Caudate nucleus (tissue), 63 donors: ENCODE measurements at places on chromosomes 7 and 10.

DNA sequence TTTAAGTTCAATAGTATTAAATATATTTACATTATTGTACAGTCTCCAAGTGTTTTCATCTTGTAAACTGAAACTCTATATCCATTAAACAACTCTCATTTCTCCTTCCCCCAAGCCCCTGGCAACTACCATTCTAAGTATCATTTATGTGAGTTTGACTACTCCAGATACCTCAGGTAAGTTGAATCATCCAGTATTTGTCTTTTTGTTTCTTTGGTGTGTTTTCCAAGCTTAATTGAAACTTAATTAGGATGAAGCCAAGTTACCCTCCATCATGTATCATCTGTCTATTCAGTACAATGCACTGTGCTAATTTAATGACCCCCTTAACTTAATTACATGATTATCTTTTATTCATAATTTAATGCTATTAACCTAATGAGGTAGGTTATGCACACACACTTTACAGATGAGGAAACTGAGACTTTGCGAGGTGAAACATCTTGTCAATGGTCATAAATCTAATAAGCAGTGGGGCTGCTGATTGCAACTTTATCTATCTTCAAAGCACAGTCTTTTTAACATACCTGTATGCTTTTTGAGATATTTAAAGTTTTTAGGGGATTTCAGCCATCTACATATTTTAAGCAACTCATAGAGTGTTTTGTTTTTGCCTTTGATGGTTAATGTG lies 663 bp downstream of the MACC1 start:
- DNase-seq: no peak

DNA sequence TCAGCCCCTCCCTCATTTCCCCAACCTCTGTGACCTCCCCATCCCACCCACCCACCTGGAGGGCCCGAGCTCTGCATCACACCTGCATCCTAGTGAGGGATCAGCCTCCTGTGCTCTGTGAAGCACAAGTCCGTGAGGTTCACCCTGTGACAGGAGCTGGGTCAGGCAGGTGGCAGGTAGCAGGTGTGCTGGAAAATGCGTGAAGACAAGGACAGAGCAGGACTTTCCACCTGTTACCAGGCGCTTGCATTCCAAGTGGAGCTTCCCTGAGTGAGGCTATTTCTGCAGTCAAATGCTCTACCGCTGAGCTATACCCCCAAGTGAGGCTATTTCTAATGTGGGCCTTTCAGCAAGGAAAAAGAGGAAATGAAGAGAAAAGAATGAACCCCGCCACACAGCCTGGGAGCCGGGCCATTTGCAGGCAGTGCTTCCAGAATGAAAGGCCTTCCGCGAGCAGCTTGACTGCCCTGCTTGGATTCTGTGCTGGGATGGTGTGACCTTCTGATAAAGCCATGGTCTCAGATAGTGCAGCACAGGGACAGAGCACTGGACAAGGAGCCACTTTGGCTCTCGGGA lies 13.3 kb upstream of the CPXM2 start:
- DNase-seq: no peak

DNA sequence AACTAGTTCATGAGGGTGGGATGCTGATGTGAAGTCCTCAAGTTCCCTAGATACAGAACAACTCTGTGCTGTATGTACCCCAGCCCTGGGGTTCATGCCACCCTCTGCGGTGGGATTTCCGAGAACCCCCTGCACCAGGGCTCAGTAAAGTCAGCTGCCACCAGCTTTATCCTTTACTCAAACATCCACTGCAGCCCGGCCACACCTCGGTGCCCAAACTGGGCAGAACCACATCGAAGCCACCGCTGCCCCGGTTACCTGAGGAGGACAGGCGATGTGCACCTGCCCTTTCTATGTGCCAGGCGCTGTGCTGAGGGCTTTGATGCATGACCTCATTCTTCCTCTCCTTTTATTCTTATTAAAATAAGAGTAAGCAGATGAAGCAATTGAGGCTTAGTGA lies 9.9 kb upstream of the CALML5 start:
- DNase-seq: no peak

- no peak for DNase-seq
Observed at GRCh38 chr7:42690794-42691639, 220.9 kb downstream of the C7orf25 start.

GRCh38 chr10:84012831-84013458 lies 126.4 kb upstream of the GHITM start:
- no peak for DNase-seq

DNA sequence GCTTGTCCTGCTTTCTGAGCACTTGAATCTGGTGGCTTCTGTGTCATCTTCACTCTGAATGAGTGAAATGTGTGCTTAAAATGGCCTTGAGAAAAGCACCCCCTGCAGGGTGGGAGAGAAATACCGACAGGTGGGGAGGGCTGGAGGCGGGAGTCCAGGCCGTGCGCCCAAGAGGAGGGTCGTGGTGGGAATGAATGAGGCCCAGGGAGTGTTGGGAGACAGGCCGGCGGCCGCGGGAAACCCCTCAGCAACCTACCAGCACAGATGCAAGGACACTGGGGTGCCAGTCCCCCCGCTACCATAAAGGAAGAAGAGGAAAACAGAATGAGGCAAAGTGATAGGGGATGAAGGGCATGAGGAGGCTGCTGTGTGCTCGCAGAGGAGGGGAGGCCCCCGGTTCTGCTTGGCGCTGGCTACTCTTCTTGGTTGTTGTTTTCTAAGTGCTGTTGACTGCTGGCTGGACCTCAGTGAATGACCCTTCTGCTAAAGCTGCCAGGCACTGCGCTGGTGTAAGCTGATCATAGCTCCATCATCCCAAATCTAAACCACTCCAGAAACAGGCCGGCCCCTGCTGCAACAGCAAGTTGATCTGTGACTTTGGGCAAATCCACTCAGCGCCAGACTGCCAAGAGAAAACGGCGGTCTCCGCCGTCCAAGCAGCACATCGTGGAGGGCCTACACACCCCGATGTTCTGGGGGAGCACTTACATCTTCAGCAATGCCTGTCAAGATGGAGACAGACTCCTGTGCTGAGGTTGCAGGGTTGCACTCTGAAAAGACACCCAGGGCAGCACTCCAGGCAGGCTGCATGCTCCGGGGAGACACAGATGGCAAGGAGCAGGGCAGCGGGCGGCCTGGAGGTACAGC lies 378.5 kb downstream of the DNAJB6 start:
- DNase-seq: no peak

GRCh38 chr7:147912946-147913638 lies 677.5 kb upstream of the C7orf33 start:
- no peak for DNase-seq

GRCh38 chr10:86047588-86047987 lies 319.0 kb downstream of the GRID1 start:
- no peak for DNase-seq
